ENCODE measurements at places on chromosomes 3 and 15.
A peak's percentile ranks its signal among the peaks of the same experiment; 100 is the strongest.

DNA sequence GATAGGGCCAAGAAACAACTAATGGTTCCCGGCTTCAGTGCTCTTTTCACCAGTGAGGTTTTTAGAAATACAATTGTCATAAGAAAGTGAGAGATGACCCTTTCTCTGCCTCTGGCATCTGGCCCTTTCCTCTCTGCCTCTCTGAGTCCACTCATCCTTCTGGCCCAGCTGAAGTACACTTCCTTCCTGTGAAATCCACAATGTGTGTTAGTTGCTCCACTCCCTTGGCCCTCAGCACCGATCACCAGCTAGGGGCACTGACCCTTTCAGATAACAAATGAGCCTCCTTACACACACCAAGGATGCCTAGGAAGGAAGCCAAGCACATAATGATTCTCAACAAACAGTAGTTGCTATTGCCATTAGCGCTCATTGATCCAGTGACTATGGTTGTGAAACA, 2.9 kb upstream of the CAV3 start:
- DNase-seq: no peak

DNA sequence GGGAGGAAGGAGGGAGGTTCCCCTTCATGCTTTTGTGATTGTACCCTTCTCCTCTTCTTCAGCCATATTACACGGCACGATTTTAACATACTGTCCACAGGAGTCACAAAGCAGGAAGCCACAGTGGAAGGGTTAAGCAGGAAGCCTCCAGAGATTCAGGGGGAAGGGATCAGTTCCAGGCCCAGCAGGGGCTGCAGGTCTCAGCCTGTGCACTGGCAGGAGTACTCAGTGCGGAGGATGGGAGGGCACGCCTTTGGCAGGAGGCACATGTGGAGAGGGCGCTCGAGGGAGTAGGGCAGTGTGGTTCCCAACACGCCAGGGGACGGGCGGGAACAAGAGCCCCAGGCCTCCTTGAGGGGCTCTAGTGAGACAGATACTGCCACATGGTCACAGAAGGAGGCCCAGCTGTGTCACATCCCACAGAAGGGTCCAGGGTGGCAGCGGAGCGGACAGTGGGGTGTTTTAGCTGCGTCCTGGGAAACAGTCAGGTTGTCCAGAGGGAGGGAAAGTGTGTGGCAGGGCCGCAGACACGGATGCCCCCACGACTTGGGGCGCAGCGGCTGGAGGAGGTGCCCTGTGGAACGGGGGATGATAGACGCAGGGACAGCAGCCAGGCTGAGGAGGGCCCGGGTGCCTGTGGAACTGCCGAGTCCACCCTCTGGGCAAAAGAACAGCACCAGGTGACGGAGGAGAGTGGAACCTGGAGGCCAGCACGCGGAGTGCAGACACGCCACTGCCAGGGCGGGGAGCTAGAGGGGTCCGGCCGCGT, 77.5 kb downstream of the CHSY1 start:
- no peak for DNase-seq

GRCh38 chr3:171333784-171334464, 126.3 kb downstream of the TNIK start:
- no peak for DNase-seq

GRCh38 chr3:127492426-127492825, 98.1 kb downstream of the TPRA1 start:
- DNase-seq: peak; percentile 4

DNA sequence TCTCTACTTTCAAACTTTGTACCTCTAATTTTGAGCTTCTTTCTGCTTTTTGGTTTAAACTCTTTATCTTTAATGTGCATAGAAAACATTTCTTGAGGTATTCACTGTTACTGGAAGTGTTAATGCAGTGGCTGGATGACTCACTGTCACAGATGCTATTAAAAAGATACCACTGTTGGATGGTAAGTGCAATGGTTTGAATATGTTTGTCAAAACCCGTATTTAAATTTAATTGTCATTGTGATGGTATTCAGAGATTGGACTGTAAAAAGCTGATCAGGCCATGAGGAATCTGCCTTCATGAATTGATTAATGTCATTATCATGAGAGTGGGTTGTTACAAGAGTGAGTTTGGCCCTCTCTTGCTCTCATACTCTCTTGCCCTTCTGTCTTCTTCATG, 70.6 kb downstream of the AP4E1 start:
- no peak for DNase-seq

GRCh38 chr15:41795996-41796856, 21.9 kb downstream of the MAPKBP1 start:
- DNase-seq: no peak

DNA sequence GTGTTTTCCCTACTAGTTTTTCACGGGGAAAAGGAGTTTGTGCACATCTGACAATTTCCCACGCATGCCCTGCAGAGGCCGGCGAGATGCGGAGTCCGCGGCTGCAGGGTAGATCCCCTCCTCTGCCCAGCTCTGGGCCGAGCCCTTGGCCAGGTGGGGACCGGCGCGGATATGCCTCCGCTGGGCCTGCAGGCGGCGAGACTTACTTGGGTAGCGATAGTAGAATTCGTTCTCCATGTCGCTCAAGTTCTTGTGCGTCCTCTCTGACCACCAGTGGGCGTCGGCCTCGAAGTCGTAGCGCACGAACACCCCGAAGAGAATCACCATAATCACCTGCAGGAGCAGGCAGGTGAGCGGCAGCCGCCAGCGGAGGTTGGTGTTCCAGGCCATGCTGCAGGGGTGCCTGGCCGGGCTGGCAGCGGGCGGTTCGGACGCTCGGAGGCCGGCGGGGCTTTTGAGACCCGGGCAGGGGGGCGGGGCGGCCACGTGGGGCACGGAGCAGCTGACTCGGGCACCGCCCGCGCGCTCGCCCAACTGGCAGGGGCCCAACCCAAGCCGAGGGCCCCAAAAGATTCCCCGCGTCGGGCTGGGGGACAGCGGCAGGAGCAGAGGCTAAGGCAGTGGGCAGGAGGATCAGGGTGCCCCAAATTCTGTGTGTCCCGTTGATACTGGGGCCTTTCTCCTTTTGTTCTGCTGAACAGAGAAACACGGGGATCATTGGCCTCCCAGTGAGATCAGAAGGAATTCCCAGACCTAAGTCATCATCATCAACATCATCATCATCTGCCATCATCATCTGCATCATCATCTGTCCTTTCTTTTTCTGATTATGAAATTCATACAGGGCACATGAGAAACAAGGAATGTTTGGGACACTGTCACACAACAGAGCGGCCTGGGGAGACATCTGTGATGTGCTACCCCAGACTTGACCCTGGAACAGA, at the start of gene RHCG:
TSS of gene RHCG (minus strand) at position 429 of the 944 bp plus-strand sequence. CDS start at position 390, 39 bp downstream.
- no peak for DNase-seq

GRCh38 chr3:150169330-150169940, 198.7 kb upstream of the PFN2 start:
- no peak for DNase-seq

DNA sequence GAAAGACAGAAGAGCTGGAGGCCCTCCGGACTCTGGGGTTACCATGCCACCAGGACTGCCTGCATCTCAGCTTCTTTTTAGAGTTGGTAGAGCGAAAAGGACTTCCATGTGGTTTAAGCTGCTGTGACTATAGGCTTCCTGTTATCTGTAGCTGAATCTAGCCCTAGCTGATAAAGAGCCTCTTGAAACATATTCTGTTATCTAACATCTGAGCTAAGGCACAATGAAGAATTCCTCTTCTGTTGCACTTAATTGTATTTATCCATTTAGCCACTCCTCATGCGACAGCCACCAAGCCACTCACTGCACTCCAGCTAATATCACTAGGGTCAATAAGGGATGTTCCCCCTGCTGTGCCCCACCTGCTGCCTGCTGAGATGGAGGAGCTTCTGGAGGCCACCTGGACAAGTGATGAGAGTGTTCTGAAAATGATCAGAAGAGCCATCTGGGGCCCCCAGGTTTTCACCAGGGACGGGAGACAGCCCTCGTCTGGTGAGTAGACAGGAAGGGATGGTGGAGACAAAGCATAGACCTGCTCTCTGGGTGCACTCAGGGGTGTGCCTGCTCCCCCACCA, 94.6 kb upstream of the PLXNA1 start:
- no peak for DNase-seq

GRCh38 chr15:89506026-89506686, 9.8 kb upstream of the RHCG start:
- DNase-seq: no peak

DNA sequence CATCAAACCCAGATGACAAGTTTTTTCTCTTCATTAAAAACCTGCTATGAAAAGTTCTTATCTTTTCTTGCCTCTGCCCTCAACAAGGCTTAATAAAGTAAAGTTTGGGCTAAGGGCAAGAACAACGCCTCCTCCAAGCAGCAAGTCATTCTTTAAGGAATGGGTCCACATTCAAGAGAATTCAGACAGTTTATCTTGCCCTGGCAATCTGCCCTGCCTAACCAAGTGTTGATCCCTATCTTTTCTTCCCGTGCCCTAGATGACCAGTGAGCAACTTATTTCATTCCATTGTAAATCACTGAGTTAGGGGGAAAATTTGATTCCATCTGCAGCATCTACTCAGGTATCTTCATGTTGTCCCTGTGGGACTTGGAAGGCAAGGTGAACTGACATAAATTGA, 370.3 kb upstream of the DPPA4 start:
- no peak for DNase-seq

GRCh38 chr15:50628421-50628820, 58.2 kb downstream of the TRPM7 start:
- DNase-seq: no peak

DNA sequence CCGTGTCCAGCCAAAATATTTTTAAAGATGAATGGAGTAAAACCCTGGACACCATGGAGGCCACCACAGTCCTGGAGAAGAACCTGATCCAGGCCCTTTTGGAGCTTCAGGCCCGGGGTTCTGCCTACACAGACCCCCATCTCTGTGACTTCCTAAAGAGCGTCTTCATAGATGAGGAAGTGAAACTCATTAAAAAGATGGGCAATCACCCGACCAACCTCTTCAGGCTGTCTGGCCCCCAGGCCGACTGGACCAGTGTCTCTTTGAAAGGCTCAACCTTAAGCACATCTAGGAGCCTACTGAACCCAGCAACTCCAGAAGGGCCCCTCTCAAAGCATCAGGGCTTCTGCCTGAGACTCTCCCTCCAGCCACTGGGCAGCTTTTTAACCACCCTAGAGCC, 107.9 kb upstream of the FAM174B start:
- DNase-seq: no peak

DNA sequence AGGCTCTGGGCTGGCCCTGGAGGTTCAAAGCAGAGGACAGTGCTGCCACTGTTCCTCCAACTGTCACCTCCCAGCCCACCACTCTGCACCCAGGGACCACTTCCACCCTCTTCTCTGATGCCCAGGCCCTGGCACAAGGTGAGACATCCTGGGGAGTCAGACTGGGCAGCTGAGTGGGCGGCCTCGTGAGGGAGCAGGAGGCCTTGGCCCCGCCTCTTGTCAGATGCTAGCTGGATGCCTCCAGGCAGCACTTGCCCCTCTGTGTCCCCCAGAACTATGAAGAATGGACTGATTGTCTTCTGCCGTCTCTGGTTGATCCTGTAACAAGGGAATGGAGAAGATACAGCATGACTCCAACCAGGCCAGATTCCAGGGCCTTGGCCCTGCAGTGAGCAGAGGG, 191.0 kb upstream of the LINGO1 start:
- DNase-seq: no peak

GRCh38 chr3:42265059-42265991, 660 bp downstream of the CCK start:
- no peak for DNase-seq

GRCh38 chr3:69866988-69867720, 127.9 kb downstream of the MITF start:
- no peak for DNase-seq

DNA sequence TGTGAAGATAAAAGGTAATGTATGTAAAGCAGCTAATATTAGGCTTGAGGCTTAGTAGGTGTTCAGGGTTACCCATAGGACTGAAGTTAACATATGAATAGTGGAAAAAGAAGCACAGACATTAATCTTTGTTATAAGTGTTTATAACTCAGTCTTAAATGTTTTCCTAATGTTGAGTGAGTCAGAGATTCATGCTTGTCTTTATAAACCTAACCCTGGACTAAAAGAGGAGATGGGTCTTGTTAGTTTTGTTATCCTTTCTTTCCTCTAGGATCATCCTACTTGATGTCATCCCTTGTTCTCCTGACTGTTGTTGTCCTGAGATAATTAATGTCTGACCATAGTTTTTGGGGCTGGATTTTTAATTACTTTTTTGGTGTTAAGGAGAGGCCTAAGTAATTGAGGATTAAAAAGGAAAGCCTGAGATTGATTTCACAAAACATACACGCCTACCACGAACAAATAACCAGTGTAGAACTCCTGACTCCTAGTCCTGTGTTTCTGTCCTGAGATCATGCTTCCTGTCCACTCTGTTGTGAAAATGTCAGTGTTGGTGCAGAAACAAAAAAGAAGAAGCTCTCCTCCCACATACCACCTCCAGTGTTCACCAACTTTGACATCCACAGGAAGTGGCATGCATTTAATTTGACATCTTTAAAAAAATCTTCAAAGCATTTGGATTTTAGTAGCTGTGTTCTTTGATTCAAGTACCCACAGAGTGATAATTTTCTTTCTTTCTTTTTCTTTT, 8.4 kb downstream of the MITF start:
- no peak for DNase-seq

- DNase-seq: no peak
Observed at GRCh38 chr3:154786724-154787123, 293.4 kb upstream of the MME start.

DNA sequence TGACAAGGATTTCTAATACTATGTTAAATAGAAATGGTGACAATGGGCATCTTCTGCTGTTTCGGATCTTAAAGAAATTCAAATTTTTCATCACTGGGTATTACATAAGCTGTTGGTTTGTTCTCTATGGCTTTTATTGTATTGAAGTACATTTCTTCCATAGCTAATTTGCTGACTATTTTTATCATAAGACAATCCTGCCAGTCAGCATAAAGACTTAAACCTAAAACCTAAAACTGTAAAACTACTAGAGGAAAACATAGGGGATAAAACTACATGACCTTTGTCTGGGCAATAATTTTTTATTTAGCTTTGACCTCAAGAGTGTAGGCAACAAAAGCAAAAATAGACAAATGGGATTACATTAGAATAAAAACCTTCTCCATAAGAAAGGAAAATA, 1017.4 kb downstream of the SI start:
- DNase-seq: no peak

GRCh38 chr3:145359040-145359439, 801.9 kb downstream of the PLOD2 start:
- DNase-seq: no peak

- DNase-seq: no peak
Observed at GRCh38 chr3:55297245-55297644, 189.9 kb downstream of the WNT5A start.

DNA sequence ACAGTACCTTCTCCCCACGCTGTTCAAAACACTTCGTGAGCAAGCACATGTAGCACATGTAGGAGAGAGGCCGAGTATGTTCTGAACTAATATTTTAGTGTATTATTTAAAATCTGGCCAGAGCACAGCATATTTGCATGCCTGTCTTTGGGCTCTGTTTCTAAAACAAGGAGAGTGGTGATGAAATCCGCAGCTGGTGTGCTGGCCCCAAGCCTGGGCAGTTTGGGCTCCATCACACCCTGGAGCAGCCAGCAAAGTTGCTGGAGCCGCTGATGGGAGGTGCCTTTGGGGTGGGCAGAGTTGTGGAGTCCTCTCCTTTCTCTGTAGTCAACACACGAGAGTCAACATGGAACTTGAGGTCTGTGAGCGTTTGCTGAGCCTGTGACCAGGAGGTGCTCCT, 116.6 kb downstream of the SLCO3A1 start:
- no peak for DNase-seq

- no peak for DNase-seq
Observed at GRCh38 chr15:81895723-81896122, 150.1 kb downstream of the MEX3B start.

- peak; percentile 43 for DNase-seq
Observed at GRCh38 chr15:31045606-31046005, 54.2 kb upstream of the MTMR10 start.

GRCh38 chr3:48974076-48974864, 15.8 kb upstream of the P4HTM start:
- no peak for DNase-seq

- no peak for DNase-seq
Observed at GRCh38 chr3:31106204-31106603, 211.7 kb upstream of the GADL1 start.
